ENCODE measurements at places on chromosomes 11 and 22. TPM values are rescaled to one million over a fixed set of nuclear protein-coding genes. Genes with fewer than 3 reads are reported as not detected.
A peak's percentile ranks its signal among the peaks of the same experiment; 100 is the strongest.

- DNase-seq = peak; percentile 27
Measured at GRCh38 chr22:19943082-19944026, 1.7 kb upstream of the TXNRD2 start.

GRCh38 chr11:126790550-126791081, 210.0 kb downstream of the KIRREL3 start:
- no peak for DNase-seq

GRCh38 chr11:11752679-11753078, 89.1 kb upstream of the USP47 start:
- DNase-seq = no peak

The OR6M1 gene
- not detected for polyA plus RNA-seq

DNA sequence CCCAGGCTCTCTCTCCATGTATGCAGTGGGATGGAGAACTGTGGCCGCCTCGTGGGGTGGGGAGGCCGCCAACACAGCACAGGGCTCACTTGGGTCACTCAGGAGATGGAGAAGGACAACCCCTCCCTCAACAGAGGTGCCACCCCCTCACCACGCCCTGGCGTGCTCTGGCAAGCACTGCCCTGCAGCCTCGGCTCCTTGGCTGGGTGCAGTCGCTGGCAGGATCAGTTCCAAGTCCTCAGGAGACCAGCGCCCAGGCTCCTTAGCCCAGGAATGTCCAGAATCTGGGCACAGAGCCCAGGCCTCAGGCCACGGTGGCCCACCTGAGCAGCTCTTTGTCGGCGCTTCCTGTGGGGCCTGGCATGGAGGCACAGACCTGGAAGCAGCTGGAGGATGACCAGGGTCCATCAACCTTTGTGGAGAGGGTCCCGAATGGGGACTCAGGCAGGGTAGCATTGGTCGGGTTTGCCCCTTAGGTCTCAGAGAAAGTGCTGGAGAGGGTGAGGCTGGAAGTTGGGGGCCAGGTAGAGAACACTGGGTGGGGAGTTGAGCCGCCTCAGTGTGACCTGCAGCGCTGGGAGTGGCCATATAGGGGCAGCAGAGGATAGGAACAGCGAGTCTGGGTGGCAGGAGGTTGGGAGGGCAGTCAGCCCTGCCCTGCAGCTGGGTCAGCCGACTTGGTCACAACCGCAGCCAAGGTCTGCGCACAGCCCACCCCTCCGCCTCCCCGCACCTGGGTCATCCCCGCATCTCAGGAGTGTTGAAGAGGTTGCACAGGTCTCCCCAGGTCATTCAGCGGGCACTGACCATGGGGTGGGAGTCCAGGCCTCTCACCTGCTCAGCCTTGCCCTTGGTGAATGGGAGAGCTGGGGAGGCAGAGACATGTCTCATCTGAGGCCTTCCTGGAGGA, 8.2 kb downstream of the SUSD2 start:
- peak; percentile 86 for DNase-seq

DNA sequence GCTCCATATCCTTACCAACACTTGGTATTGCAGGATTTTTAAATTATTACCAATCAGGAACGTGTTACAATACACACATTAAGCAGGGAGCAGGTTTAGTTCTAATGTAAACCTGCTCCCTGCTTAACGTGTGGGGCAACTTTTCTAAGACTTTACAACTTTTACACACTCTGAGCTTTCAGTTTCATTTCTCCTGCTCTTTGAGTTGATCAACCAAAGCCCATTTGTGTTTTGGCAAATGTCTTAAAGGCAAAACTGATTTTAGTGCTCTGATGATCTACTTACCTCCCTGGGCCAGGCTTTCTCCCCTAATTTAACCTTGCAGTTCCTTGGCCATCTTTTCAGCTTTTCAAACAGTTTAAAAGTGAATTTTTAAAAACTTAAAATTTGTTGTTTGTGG, 70.9 kb downstream of the ZBTB44 start:
- DNase-seq = no peak

The C11orf97 gene
- 0.47 TPM for polyA plus RNA-seq

The OR6A2 gene
- polyA plus RNA-seq = not detected

- no peak for DNase-seq
Measured at GRCh38 chr11:127225619-127226018, 225.0 kb upstream of the KIRREL3 start.

The MS4A15 gene
- polyA plus RNA-seq = not detected

GRCh38 chr22:44396021-44396726, 83.4 kb upstream of the SHISAL1 start:
- no peak for DNase-seq

The PKNOX2 gene
- polyA plus RNA-seq = 17.5 TPM

GRCh38 chr11:117843666-117844484, 19.3 kb upstream of the FXYD2 start:
- DNase-seq = peak; percentile 65

The KCNC1 gene
- polyA plus RNA-seq = 0.85 TPM

The FAM181B gene
- 0.09 TPM for polyA plus RNA-seq

DNA sequence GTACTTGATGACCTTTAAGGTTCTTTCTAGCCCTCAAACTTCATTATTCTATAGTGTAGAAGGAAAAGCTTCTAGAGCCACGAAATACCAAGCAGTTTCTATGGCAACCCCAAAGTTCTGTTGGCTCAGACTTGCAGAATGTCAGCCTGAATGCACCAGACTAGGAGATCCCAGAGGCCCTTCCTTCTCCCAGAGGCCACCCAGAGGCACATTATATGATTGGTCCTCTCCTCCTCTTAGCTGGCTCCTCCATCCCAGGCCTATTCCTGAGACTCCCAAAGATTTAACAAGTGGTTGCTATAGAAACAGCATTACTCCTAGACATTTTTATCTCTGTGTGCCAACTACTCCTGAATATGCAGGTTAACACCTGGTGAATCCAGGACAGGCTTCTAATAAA, 69.2 kb upstream of the CCDC90B start:
- DNase-seq = no peak

The FOXR1 gene
- not detected for polyA plus RNA-seq

DNA sequence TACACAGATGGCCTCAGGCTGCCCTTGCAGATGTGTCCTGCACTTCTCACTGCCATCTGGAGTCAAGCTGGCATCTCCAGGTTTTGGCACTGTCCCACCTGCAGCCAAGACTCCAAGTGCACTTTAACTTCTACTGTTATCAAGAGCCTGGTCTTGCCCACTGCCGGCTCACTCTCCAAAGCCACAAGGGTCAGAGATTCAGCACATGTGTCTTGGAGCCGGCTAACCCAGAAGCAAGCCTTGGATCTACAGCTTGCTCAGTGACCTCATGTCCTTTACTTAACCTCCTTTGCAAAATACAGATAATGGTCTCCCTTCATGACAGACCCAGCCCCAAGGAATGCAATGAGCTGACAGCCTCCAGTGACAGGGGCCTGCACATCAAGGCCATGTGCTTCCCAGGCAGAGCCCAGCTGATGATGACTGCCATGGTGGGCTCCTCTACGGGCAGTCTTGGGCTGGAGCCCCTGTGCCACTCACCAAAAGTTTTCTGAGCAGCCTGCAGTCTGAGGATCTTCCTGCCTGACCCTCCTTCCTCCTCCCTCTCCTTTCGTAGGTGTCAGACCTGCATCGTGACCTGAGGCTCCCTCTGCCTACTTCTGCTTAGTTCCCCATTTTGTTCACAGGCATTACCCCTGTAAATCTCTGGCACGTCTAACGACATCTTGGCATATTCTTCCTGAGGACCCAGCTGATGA, 9.0 kb downstream of the TP53AIP1 start:
- no peak for DNase-seq

- no peak for DNase-seq
Measured at GRCh38 chr11:125227151-125227550, 62.6 kb downstream of the PKNOX2 start.

- DNase-seq = peak; percentile 45
Measured at GRCh38 chr11:57370251-57370650, 10.7 kb downstream of the PRG3 start.

GRCh38 chr22:40345271-40345670, 1.0 kb upstream of the ADSL start:
- DNase-seq = no peak

DNA sequence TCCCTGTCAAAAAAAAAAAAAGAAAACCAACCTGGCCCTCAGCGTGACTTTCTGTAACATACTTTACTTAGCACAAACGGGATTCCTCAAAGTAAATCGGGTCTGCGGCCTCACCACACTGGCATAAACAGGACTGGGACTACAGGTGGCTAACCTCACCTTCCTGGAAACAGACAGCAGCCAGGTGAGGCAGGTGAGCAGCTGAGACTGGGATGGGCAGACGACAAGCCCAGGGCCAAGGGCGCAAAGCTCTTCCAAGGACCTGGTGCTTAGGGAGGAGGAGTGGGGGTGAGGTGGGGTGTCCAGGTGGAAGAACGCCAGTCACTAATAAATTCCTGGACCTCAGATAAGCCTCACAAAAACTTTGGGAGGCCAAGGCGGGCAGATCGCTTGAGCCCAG, 15.0 kb downstream of the CPT1A start:
- no peak for DNase-seq

GRCh38 chr11:1978720-1979473, 18.7 kb downstream of the H19 start:
- no peak for DNase-seq

The SCGB1A1 gene
- polyA plus RNA-seq = 15.6 TPM

The CBLIF gene
- 0.24 TPM for polyA plus RNA-seq

DNA sequence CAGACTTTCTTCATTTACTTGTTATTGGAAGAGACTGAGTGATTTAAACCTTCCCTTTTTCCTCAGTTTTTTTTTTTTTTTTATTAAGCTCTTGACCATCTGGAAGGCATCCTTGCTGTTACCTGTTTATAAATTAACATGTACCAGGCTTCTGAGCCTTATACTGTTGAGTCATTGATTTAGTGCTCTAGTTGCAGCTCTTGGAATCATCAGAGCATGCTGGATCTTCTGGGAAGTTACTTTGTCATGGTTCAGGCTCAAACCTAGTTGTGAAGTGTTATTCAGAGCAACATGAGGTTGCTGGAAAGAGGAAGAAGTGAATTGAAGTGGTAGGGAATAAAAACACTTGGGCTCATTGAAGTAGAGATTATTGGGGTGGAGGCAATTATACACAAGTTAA, 6.3 kb downstream of the ZDHHC5 start:
- no peak for DNase-seq

- DNase-seq = no peak
Measured at GRCh38 chr11:62507125-62507422, 39.5 kb downstream of the AHNAK start.

The RAG2 gene
- polyA plus RNA-seq = 0.15 TPM

The EHF gene
- polyA plus RNA-seq = 9.9 TPM

GRCh38 chr11:64052938-64053622, 17.3 kb downstream of the FLRT1 start:
- no peak for DNase-seq

GRCh38 chr11:93662175-93662570, 691 bp downstream of the CEP295 start:
- DNase-seq = no peak

GRCh38 chr11:96127596-96127959, 203.7 kb upstream of the MTMR2 start:
- DNase-seq = peak; percentile 58

The SCN3B gene
- polyA plus RNA-seq = 5.2 TPM

DNA sequence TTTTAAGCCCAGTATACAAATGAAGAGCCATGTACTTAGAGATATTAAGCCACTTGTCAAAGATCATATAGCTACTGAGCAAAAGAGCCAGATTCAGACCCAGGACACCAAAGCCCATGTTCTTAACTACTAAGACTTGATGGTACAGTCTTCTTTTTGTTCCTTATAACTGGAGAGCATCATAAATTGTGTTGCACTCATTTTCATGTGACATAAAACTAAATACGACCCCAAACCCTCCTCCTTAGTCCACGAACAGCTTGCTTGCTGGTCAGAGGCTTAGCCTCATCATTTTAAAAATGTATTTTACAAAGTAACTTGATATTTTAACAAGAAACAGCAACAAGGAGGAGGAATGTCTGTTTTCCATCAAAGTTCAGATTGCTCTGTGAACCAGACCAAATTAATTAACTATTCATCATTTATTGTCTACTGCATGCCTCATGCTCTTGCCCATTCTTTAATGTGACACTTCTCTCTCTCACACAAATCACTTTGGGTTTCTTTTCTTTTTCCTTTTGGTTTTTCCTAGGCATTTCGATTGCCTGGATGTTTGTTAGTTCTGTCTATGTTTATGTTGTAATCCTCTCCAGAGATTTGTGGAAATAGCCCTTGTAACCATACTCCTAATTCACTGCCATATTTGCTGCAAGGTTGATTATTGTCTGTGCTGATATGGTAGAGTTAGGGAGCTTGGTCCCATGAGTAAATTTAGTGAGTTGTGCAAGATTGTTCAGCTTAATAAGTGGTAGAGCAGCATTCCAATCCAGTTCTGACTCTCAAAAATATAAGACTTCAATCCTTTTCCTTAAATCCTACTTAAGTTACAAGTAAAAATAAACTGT, 8.4 kb upstream of the ARHGAP20 start:
- DNase-seq = no peak

The OVOL1 gene
- polyA plus RNA-seq = 0.34 TPM

The OR52I1 gene
- polyA plus RNA-seq = 0.11 TPM

GRCh38 chr11:119659971-119660723, 68.9 kb downstream of the NECTIN1 start:
- DNase-seq = no peak

GRCh38 chr11:17423533-17424310, 35.3 kb upstream of the KCNJ11 start:
- no peak for DNase-seq

The PRG3 gene
- polyA plus RNA-seq = 1.0 TPM

The SLC22A12 gene
- polyA plus RNA-seq = not detected

DNA sequence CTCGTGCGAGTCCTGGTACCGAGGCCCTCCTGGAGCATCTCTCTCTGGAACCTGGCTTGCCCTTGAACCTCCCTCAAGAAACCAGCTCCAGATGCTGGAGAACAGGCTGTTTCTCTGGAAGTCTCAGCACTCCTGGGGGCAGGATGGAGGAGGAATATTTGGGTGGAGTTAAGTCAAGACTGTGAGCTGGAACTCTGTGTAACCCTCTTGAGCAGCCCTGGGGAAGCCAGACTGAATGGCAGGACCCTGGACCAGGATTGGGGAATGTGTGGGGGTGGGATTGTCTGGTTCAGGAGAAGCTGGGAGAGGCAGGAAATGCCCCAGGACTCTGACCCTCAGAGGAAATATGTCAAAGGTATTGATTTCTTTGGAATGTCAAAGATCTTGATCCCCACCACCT, 7.7 kb downstream of the CREB3L1 start:
- DNase-seq = no peak

Measured in left lung (tissue), 14 donors.